CD4-positive, alpha-beta memory T cell (primary cell): ENCODE measurements at places on chromosomes 3 and 15.

DNA sequence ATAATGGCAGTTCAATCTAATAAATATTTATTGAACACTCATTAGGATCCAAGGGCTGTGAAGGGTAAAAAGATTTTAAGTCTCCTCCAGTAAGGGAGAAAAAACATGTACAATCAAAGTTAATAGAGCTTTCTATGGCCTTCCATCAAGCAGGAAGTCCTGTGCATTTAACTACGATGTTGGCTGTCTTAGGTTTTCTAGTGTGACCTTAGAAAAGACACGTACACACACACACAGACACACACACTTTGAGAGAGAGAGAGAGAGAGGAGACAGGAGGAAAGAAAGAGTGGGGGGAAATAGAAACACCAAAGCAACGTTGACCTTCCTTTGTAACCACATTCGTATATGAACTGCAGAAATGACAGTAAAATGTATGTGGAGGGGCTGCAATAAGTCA is 126.1 kb upstream of the TMC3 start:
- no peak for DNase-seq

DNA sequence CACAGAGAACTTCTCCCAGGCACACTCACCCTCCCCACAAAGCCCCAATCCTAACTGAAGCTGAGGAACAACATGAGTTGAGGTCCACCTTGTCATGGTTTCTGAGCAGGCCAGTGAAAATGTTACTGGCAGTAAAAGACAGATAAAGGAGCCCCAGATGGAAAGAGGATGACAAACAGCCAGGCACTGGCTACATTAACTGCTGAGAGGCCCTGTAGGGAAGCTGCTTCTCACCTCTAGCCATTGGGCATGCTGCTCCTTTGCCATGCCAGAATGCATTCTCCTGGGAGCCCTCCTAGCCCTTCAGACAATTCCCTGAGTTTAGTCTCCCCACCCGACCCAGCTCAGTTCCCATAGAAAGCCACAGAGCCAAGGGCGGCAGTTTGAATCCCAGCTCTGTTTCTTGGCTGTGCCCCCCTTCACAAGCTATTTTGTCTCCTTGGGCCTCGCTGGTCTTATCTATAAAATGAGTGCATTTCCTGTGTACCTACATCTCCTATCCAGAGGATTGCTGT is 60.5 kb downstream of the LMCD1 start:
- no peak for DNase-seq

- no peak for DNase-seq
Observed at GRCh38 chr3:162641317-162641716, 1144.7 kb downstream of the OTOL1 start.

DNA sequence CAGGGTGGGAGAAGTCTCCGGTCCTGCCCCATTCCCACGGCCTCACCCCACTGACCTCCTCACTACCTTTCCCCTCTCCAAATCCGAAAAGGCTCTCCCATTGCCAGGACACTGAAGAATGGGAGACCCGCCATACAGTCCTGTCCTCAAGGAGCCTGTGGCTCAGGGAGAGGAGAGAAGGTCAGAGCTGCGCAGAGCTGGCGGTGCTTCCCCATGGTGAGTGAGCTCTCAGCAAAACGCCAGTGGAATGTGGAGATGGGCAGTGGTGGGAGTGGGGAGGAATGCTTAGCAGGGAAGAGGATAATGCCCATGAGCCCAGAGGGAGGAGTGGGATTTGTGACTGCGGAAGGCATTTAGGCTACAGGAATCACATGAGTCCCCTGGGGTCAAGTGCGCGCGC is 20.1 kb downstream of the FAM43A start:
- DNase-seq = no peak
